ENCODE measurements at places on chromosomes 6 and 20.

DNA sequence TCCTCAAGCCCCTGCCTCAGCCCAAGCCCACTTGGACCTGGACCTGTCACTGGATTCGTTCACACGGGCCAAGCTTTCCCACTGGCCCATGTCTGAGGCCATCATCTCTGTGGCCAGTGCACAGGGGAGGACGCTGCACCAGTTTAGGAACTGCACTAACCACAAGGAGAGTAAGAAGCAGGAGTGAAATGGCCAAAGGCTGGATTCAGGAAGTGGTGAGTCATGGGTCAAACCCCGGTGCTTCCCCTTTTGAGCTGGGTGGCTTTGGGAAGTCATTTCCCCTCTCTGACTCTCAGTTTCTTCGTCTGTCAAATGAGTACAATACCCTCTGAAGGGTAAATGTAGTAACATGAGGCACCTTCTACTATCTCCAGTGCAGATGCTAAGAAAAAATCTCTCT is 87.9 kb downstream of the CD40 start:
- DNase-seq, result no peak

- no peak for DNase-seq
Measured at GRCh38 chr6:56814802-56815201, 140.1 kb upstream of the BEND6 start.

GRCh38 chr6:159639721-159640120 is 53.3 kb downstream of the SOD2 start:
- DNase-seq, result peak; percentile 46

- DNase-seq, result no peak
Measured at GRCh38 chr6:139060332-139060731, 31.8 kb downstream of the ABRACL start.

DNA sequence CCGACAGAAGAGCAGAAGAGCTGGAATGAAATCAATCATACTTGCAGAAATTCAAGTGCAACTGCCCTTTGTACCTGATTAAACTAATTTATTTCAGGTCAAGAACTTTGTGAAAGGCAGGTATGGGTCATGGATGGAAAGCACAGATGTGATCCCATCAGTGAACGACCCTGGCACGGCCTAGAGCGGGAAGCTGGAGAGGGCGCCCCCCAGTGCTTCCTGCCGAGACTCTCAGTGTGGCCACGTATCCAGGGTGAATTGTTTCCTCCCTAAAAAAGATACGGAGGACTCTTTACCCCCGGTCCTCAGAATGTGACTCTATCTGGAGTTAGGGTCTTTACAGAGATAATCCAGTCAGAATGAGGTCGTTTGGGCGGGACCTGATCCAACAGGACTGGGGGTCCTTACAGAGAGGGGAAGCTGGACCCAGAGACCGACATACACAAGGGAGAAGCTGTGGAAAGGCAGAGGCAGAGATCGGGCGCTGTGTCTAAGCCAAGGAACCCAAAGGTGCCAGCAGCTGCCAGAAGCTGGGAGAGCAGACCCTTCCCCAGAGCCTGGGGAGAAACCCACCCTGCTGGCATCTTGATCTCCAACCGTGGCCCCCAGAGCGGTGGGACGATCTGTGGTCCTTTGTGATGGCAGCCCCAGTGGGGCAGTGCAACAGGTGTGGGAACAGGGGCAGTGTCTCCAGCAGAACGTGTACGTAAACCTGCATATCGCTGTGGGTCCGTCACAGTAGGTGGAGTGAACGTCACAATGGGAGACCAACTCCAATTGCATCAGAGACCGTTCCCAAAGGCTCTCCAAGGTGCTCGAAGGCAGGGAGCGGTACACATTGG is 91.9 kb downstream of the TAF4 start:
- no peak for DNase-seq

DNA sequence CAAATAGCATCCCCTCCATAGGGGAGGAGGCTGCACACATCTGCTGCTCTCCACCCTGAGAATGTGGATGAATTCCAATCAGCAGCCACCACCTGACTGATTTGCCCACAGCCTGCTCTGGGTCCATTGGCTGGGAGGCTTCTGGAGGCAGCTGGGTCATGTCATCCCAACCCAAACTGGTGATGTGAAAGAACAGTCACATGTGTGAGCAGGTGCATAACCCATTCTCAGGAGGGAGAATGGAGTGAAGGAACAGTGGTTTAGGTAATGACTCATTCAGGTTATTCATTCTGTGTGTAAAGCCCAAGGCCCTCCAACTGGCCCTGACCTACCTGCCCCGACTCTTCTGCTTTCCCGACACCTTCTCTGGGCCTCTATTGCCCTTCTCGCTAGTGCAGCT is 90.9 kb upstream of the GCM1 start:
- DNase-seq, result no peak
